ENCODE measurements at places on chromosomes 3 and 15.

GRCh38 chr3:171242170-171242569 lies 215.7 kb upstream of the SLC2A2 start:
- no peak for DNase-seq

DNA sequence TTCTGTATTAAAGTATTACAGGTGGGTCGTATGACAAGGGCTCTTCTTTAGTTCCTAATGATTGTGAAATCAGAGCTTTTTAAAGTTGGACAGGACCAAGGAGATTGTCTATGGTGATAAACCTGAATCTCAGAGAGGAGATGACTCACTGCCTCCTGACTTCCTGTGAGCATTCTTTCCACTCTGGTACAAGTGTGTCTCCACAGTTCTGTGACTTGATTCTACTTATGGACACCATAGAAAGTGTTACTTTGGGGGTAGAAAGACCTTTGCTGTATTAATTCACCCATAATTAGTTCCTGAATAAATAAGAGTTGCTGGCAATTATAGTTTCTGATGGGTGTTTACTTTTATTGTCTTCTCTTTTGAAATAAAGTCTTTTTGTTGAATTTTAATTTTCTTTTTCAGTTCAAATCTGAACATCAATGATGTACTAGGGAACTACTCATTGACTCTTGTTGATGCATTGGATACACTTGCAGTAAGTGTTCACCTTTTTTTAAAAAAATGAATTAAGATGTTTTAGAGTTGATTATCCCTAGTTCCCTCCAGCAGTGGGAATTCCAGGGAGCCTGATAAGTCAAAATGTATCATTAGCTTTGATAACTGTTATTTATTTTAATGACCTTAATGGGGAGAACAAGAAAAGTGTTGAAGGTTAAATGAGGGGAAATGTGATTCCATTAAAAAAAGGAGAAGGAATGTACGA lies 7.4 kb downstream of the EDEM1 start:
- no peak for DNase-seq

- DNase-seq, result no peak
Observed at GRCh38 chr3:81838457-81838856, 77.0 kb upstream of the GBE1 start.

- no peak for DNase-seq
Observed at GRCh38 chr3:197028728-197029510, 698 bp downstream of the MELTF start.

GRCh38 chr15:70516408-70517193 lies 246.8 kb downstream of the UACA start:
- no peak for DNase-seq

DNA sequence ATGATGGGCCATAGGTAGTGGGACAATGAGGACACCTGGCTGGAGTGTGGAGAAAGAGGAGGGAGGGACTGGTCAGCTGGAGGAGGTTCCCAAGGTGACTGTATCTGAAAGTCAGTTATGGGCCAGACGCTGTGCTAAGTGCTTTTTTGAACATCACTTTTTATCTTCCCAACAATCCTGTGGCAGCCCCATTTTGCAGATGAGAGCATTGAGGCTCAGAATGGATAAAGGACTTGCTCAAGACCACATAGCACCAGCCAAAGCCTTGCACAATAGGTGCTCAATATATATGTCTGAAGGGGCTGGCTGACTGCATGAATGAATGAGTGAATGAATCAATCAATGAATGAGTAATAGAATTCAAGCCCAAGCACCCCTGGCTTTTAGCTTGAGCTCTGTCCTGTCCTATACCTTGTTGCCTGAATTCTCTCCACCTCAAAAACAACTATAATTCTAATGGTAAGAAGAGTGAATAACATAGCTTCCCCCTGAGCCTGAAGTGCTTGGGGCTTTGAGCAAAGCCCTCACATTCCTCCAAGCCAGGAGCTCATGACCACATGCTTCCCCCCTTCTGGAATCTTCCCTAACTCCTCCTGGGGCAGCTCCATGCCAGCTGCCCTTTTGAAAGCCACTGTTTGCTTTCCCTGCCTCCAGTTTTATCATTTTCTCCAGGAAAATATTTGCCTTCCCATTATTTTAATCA lies 150.9 kb downstream of the RPLP1 start:
- DNase-seq, result no peak

DNA sequence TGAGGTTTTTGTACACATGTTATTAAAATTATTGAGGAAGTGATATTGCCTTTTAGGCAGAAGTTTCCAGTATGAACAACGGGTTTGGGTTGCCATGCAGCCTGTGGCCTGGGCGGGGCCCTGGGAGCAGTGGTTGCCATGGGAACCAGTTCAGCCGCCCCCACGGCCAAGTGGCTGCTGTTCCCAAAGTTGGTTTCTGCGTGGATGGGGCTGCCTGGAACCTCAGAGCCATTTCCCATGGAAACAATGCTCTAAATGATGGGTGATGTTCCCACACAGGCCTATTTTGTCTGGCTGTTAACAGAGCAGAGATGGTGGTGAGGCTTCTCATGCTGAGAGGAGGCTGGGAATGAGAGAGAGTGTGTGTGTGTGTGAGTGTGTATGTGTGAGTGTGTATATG lies 19.5 kb downstream of the MRAS start:
- peak; percentile 22 for DNase-seq

DNA sequence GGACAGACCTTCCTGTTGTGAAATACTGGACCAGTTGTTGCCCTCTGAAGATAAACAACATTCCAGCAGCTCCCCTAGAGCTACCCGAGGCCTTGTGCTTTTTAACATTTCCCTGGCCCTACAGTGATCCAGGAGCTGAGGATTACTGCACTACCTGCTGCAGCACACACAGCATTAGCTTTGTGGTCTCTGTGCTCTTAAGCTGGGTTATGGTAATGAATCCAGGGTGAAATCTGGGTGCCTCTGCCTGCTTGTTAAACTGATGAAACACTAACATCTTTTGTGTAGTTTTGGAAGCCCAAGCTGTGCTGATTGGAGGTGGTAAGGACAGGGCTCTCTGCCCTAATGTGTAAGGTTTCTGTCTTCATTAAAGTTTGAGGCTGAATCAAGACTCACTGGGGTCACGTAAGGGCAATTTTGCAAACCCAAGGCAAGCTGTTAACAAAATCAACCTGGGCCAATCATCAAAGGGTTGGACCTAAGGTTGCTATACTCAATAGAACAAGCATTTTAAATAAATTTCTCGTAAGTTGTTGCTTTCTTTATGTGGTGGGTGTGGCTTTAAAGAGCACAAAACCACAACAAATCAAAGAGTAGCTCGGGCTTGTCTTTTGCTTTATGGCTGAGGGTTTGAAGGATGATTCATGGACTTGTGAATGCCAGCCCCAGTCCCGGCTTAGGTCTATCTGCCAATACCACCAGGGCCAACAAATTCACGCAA lies 183.9 kb downstream of the TPRG1 start:
- no peak for DNase-seq

GRCh38 chr3:1734494-1735122 lies 364.1 kb upstream of the CNTN4 start:
- DNase-seq, result no peak

DNA sequence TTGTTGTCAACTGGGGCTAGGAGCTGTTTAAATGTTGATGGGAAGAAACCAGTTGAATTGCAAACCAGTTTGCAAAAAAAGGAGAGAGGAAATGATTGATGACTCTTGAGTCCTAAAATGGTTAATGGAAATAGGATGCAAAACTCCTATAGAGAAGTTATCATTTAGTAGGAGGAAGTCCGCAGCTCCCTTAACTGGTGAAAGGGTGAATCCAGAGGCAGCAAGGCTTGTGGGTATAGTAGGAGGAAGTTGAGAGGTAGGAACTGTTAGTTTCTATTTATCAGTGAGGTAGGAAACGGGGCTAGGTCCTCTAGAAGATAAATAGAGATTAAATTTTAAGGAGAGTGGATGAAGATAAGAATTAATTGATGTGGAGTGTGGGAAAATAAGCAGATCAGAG lies 15.4 kb downstream of the IREB2 start:
- no peak for DNase-seq

- no peak for DNase-seq
Observed at GRCh38 chr15:80491163-80491847, 87.1 kb downstream of the ARNT2 start.

GRCh38 chr15:75229191-75230015 lies 27.7 kb downstream of the C15orf39 start:
- no peak for DNase-seq

DNA sequence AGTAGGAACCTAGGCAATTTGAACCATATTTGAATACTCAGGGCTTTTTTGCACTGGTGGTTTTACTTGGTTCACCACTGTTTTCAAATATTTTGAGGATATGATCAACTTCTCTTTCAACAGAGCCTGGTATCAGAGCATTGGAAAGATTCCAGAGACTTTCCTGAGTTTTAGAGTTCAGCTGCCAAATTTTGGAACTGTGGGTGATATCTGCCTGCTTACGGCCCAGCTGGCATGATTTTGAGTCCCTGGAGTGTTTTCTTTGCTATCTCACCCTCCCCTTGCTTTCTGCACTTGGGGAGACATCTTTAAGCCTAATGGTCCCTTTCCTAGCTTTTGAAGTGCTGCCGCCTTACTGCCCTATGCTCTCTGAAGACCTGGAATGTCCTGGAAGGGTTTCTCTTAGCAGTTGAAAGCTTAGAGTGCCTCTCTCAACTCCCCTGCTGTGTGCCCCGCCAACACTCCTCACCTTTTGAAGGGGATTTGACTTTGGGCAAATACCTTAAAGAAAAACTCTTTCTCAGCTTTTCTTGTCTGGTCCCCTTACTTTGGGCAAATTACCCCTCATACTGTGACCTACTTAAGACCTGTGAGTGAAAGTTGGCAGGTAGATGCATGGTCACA lies 539.1 kb downstream of the MFSD1 start:
- DNase-seq, result no peak

GRCh38 chr3:175890066-175890465 lies 1030.9 kb downstream of the NAALADL2 start:
- DNase-seq, result no peak

DNA sequence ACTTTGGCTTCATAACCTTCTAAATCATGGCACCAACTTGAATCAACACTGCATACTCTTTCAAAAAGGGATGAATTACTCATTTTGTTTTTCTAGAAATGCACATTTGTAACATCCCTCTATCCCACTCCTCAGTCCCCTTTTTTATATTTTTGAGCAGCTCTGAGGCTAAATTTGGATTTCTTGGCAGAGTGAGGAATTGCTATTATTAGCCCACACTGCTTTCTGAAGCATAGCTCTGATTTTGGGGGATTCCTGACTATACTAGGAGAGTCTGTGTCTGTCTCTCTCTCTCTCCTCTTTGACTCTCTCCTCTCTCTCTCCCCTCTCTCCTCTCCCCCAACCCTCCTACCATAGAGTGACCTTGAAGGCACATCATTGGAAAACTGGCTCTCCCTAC lies 76.6 kb downstream of the RBPMS2 start:
- DNase-seq, result no peak

DNA sequence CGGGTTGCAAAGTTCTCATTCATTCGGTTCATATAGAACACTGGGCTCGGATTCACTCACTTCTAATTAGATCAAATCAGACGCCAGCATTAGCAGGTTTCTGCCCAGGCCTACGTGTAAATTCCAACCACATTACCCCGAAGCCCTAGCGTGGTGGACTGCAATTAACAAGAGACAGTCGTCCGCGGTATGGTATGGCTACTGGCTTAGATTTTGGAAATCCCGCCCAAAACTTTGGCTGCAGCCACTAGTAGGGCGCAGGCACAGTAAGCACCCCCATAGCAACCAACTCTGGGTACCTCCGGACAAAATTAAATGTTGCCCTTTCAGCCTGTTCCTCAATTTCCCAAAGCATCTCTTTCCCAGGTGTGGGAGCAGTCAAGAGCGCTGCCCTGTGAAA lies 771 bp downstream of the RARRES1 start:
- no peak for DNase-seq

- DNase-seq, result no peak
Observed at GRCh38 chr15:95973566-95974256, 356.8 kb upstream of the NR2F2 start.

- no peak for DNase-seq
Observed at GRCh38 chr15:88334436-88334835, 77.9 kb upstream of the NTRK3 start.

DNA sequence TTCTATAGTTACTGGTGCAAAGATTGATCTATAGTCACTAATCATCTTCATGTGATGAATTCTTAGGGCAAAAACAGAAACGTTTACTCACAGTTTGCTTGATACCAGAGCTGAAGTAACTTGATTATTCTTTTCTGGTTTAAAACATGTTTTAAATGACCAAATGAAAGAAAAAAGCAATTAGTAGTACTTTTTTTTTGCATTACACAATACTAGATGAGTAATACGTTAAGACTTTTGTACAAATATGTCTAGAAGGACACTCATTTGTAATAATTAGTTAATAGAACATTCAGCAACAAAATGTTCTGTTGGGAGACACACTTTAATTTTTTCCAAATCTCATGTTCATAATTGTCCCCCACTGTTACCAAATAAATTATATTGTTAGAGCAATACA lies 523.2 kb downstream of the SOX2 start:
- no peak for DNase-seq

DNA sequence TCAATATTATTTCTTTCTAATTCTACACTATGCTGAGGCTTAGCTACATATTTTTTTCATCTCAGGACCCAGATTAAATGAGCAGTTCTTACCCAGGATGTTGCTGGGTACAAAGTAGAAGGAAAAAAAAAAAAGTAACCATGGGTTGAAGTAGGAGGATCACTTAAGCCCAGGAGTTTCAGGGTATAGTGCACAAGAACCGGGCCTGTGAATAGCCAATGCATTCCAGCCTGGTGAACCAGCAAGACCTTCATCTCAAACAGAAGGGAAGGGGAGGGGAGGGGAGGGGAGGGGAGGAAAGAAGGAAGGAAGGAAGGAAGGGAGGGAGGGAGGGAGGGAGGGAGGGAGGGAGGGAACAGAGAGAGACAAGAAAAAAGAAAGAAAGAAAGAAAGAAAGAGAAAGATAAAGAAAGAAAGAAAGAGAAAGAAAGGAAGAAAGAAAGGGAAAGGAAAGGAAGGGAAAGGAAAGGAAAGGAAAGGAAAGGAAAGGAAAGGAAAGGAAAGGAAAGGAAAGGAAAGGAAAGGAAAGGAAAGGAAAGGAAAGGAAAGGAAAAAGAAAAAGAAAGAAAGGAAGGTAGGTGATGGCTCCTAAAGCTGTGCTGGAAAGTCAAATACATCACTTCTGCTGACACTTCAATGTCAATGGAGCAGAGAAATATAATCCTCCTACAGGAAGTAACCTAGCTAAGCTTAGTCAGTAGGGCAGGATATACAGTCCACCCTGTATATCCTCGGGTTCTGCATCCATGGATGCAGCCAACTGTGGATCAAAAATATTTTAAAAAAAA lies 206.8 kb upstream of the TGFBR2 start:
- DNase-seq, result no peak

Data from HAP-1 (cell line).